Erythroblast (primary cell): ENCODE measurements at places on chromosomes 3 and 15.

DNA sequence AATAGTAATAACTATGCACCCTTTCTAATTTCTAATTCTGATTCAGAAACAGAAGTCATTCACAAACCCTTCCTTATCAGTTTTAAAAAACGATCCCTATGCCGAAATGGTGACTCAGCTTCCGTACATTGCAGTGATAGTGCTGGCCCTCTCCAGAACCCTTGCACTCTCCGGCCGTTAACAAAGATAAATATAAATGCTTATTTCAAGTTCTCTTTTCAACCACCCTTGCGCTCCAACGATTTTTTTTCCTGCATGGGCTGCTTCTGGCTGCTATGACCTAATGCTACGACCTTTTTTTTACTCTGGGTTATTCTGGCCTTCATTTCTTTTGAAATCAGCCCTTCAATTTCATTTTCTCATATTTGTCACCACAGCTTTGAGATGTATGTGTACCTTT is 646.2 kb downstream of the NTRK3 start:
- DNase-seq = peak; percentile 57

GRCh38 chr15:75640483-75641178 is 607 bp upstream of the IMP3 start:
- peak; percentile 75 for DNase-seq

- no peak for DNase-seq
Observed at GRCh38 chr3:8843347-8843746, 73.9 kb upstream of the OXTR start.

- DNase-seq = no peak
Observed at GRCh38 chr3:39082666-39083313, 24.6 kb downstream of the GORASP1 start.

DNA sequence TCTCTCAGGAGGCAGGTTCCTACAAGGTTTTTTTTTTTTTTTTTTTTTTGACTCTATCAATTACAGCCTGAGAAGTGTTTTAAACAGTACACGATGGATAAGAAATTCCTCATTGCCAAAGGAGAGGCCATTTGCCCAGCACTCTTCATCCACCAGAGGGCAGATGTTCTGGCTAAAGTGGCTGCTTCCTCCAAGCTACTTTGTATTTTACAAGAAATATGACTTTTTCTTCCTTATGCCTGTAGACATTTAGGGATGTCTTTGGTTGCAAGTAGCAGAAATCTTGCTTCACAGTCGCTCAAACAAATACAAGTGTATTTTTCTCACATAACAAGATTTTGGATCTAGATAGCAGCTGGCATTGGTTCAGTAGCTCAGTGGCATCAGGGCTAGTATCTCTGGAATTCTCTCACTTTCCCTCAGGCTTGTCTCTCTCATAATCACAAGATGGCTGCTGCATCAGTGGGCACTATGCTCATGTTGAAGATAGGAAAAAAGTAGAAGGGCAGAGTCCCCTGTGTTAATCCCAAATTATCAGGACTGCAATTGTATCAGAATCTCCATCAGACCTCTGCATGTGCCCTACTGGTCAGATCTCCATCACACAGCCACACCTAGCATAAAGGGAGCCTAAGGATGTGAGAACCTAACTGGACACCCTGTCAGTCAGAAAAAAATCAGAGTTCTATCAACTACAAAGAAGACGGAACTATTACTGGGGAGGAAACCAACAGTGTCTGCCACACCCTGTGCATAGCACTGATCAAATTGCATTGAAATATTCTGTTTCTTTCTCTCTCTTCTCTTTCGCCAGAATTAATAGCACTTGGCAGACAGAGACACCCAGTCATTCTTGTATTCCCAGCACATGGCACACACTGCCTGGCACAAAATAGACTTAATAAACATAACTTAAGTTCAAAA is 138.9 kb upstream of the COL8A1 start:
- peak; percentile 48 for DNase-seq

- no peak for DNase-seq
Observed at GRCh38 chr3:162865466-162865865, 1368.9 kb downstream of the OTOL1 start.

DNA sequence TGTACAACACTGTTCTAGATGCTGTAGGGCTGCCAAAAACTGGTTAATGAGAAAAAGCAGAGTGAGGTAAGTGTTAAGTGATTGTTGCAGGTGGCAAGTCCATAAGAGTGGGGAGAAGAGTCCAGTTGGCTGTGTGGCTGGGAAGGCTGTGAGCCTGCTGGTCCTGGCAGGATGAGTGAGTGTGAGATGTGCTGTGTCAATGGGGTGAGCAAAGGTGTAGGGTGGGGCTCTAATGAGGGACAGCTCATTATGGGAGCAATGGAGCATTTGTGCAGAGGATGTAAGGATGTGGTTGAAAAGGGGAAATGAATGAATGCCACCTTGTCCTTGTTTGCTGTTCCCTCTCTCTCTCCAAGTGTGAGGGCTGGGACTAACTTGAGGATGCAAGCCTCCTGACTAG is 145.3 kb upstream of the ROPN1 start:
- DNase-seq = no peak

GRCh38 chr15:40927873-40928806 is 1.0 kb upstream of the DLL4 start:
- no peak for DNase-seq

DNA sequence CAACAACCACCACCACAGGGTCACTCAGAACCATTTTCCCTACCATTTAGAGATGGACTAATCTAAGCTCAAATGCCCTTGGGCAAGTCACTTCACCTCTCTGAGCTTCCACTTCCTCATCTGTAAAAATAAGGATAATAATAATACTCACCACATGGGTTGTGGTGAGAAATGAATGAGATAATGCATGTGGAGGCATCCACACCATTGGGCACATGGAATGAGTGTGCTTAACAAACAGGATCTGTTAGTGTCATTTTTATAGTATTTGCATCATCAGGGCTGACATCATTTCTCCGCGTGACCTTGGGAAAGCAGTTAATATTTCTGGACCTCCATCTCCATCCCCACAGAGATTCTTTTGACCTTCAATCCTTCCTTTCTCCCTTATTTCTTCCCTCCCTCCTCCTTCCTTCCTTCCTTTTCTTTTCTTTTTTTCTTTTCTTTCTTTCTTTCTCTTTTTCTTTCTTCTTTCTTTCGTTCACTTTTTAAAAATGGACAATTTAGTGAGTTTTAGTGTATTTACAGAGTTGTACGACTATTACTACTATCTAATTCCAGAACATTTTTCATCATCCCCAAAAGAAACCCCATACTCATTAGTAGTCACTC is 7.7 kb upstream of the RFT1 start:
- DNase-seq = no peak

GRCh38 chr15:91887921-91888373 is 34.4 kb downstream of the SLCO3A1 start:
- DNase-seq = no peak

- DNase-seq = no peak
Observed at GRCh38 chr3:13088028-13089006, 15.1 kb upstream of the IQSEC1 start.

DNA sequence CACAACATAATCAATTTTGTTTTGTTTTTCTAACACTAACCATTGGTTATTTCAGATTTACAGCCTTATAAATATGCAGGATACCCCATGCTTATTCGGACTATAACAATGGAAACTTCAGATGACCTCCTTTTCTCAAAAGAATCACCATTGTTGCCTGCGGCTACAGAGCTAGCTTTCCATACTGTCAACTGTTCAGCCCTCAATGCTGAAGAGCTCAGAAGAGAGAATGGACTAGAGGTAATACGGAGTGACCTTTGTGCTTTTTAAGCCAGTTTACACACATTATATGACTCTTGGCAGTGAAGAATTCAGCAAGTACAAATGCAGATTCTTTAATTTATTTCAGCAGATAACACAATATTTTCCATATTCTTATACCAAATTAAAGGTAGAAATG is 81.8 kb downstream of the DNAJC13 start:
- no peak for DNase-seq

- peak; percentile 63 for DNase-seq
Observed at GRCh38 chr3:138347960-138348753, at the start of gene MRAS. Gene MRAS (plus strand): TSS chr3:138348579. CDS start chr3:138372884, 24,305 bp downstream.

- no peak for DNase-seq
Observed at GRCh38 chr3:54538346-54538745, 389.5 kb downstream of the LRTM1 start.

DNA sequence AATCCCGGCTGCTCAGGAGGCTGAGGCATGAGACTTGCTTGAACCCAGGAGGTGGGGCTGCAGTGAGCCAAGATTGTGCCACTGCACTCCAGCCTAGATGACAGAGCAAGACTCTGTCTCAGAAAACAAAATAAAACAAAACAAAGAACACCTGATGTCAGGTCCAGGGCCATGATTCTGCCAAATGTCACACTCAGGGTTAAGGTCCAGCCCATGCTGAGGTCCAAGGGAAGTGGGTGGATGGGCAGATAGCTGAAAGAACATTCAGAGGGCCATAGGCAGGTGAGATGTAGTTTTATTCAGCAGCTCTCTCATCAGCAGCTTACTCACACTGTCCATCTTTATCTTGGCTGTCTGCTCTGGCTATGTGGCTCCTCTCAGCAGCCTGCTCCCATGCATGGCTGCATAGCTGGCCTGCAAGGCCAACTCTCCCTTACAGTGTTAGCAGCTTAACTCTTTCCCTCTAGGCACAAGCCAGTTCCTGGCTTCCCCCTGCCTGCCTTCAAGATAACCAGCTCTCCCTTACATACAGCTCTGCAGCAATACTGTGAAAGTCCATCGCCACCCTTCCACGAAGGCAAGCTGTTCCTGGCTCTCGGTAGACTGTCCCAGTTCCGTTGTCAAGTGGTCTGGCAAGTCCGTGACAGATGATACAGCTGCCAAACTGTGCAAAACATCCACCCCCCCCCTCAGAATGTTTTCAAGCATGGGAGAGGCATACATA is 62.4 kb upstream of the SIAH2 start:
- no peak for DNase-seq

GRCh38 chr15:95875121-95875643 is 455.3 kb upstream of the NR2F2 start:
- no peak for DNase-seq

- no peak for DNase-seq
Observed at GRCh38 chr3:100756441-100756840, 47.1 kb downstream of the TFG start.

DNA sequence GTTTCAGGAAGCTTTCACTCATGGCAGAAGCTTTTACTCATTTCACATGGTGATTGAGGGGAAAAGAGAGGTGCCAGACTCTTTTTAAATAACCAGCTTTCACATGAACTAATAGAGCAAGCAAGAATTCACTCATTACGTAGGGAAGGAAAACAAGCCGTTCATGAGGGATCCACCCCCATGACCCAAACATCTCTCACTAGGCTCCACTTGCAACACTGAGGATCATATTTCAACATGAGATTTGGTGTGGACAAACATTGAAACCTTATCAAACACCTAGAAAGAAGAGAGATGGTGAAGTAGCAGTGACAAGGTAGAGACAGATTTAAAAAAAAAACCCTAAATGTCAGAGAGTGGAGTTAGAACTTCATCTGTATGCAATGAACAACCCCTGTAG is 408.6 kb upstream of the PDZRN3 start:
- DNase-seq = no peak

DNA sequence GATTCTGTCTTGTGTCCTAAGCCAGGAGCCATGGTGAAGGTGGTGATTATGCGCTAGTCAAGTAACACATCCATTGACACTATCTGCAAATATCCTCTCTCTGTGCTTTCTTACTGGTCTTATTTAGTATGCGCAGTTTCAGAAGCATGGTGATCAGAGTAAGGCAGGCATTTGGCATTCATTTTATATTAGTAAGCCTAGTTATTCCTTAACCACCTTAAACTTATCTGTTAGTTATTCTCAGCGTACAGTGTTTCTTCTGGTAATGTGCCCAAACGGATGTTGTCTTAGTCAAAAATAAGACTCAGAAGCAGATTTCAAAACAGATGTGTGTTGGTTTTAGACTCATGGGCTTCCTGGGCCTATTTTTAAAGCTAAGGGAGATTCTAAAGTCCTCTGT is 329.2 kb downstream of the GRM7 start:
- no peak for DNase-seq

DNA sequence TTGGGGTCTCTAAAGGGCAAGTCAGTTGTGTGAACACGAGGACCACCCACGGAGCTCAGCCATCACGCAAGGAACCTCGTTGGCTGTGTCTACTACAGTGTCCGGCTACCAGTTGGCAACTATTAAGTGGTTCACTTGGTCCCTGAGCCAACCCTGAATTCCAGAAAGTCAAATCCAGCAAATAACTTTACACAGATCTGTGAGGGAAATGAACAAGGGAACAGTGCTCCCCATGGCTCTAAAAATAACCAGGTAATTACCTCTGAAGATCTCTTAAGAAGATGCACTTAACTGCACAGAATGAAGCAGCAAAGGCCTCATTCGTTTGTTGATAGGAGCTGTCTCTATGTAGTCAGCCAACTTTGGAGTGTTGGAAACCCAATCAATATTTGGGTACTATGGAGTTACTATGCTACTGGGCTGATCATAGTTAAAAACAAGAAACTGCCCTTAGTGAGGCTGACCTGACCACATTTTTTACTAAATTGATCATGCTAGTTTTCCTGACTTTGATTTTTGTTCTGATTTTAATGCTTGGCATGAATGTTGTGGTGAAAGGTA is 219.1 kb upstream of the LRIG1 start:
- no peak for DNase-seq

GRCh38 chr15:84570164-84570735 is 30.6 kb upstream of the ZSCAN2 start:
- peak; percentile 76 for DNase-seq

GRCh38 chr3:53150247-53151085 is 10.5 kb upstream of the PRKCD start:
- DNase-seq = no peak

DNA sequence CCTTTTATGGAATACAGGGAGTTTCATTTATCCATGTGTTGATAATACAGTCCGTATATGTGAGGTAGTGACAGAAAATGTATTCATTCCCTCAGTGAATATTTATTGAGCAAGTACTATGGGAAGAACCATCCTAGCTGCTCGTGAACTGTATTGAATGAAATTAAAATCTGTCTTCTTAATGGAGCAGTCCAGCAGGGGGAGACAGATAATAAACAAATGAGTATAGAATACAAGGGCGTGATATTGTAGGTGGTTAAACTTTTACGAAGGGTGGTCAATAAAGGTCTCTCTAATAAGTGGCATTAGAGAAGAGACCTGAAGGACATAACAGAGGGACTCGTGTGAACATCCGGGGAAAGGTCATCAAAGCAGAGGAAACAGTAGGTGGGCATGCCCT is 62.7 kb upstream of the OSTN start:
- peak; percentile 4 for DNase-seq

DNA sequence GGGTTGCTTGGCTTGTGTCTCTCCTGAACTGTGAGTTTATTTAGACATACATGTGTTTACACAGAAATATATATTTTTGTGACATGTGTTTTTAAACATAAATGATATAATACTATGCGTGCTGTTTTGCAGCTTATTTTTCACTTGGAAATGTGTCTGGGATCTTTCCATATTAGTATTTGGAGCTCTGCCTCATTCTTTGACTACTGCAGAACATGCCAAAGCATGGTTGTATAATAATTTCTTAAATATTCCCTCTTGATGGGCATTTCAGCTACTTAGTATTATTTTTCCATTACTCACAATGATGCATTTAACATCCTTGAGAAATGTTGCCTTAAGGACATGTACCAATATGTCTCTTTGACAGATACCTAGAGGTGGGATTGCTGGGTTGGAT is 19.5 kb downstream of the ANAPC13 start:
- DNase-seq = no peak

GRCh38 chr15:78850941-78851755 is 21.5 kb upstream of the MORF4L1 start:
- no peak for DNase-seq

- DNase-seq = peak; percentile 13
Observed at GRCh38 chr3:143167969-143168854, 48.6 kb downstream of the CHST2 start.
